Esophagus muscularis mucosa (tissue), 4 donors: ENCODE measurements at places on chromosomes 16 and 17.

DNA sequence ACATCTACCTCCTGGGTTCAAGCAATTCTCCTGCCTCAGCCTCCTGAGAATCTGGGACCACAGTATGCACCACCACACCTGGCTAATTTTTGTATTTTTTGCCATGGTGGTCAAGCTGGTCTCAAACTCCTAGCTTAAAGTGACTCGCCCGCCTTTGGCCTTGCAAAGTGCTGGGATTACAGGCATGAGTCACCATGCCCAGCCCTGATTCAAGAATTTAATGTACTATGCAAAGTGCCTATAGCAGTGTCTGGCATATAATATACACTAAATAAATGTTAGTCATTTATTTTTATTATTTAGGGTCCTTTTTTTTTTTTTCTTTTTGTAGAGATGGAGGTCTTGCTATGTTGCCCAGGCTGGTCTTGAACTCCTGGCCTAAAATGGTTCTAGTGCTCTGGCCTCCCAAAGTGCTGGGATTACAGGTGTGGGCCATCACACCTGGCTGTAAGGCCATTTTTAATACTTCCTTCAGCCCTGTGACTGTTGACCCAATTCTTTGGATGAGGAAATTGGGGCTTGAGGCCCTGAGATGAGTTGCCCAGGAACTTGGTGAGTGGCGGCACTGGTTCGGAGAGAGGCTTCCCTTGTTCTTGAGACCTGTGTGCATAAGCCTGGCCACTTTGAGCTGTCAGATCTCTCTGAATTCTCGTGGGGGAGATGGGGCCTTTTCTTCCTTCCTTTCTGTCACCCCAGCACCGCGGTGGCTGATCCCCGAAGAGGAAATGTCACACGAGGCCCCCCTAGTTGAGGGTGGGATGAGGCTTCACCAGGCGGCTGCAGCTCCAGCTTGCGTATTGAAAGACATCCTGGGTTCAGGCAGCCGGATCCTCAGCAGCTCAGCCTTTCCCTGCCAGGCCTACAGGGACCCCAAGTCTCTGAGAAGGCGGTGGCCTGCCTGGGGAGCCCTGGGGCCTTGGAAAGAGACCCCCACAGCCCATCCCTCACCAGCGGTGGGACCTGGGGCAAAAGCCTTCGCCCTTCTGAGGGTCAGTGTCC lies 38.7 kb downstream of the LAT start:
- no peak for DNase-seq

- DNase-seq: no peak
Observed at GRCh38 chr17:49882434-49882833, 34.6 kb upstream of the TAC4 start.

GRCh38 chr16:83336603-83337002 lies 471.2 kb upstream of the HSBP1 start:
- DNase-seq: no peak

DNA sequence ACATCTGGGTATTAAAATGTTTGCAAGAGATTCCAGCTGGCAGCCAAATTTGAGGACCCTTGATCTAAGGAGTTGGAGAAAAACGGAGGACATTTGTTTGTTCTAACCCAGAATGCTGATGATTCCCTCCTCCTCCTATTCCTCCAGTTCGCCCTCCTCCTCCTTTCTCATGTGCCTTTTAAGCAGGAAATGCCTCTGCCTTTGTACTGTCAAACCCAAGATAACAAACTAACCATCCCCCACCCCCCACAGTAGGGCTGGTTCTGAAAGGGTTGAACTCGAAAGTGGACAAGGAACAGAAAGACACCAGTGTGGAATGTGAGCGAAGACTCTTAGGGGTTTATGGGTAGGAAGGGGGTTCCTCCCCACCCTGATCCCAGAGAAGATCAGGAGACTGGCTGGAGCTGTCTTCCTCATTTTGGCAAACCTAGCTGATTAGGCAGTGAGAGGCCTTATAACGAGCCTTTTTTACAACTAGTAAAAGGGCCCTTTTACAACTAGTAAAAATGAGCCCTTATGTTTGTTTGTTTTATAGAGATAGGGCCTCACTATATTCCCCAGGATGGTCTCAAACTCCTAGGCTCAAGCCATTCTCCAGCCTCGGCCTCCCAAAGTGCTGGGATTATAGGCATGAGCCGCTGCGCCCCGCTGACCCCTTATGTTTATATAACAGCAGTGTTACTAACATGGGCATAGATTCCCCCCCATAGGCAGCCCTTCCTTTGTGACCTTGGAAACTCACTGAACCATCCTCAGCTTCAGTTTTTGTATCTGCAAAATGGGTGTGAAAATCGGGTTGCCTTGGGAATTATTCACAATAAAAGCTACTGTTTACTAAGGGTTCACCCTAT lies 975 bp downstream of the CHD9 start:
- no peak for DNase-seq

GRCh38 chr16:22098405-22099255 lies 6.3 kb downstream of the VWA3A start:
- DNase-seq: no peak

GRCh38 chr17:66951605-66951953 lies 12.9 kb upstream of the CACNG4 start:
- DNase-seq: no peak

DNA sequence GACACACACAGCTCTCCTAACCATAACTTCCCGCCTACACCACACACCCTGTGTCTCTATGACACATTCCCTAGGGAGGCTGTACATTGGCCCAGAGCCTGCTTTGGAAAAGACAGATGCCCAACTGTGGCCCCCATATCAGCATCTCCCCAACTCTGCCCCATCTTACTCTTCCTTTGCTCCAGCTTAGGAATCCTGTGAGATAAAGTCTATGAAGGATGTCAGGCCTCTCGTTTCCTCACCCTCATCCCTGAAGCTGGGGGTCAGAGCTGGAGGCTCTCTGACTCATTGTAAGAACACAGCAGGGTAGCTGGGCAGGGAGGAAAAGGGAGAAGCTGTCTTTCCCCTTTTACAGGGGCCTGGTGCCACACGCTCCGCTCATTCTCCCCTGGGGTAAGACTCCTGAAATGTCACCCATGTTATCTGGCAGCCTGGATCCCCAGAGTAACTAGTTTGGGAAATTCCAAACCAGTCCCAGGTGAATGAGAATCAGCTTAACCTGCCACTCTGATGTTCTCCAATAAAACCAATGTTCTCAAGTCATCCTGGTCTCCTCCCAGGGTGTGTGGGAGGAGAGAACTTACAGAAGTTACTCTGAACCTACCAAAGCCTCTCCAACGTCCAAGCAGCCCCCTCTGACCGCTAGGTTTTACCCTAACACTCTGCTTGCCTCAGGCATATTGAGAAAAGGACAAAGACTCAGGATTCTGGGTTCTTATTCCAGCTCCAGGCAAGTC lies 2.8 kb downstream of the RAPGEFL1 start:
- DNase-seq: no peak

GRCh38 chr16:67666032-67666551 lies 458 bp downstream of the ENKD1 start:
- DNase-seq: no peak

- DNase-seq: no peak
Observed at GRCh38 chr17:49587366-49588073, 11.8 kb downstream of the NXPH3 start.

DNA sequence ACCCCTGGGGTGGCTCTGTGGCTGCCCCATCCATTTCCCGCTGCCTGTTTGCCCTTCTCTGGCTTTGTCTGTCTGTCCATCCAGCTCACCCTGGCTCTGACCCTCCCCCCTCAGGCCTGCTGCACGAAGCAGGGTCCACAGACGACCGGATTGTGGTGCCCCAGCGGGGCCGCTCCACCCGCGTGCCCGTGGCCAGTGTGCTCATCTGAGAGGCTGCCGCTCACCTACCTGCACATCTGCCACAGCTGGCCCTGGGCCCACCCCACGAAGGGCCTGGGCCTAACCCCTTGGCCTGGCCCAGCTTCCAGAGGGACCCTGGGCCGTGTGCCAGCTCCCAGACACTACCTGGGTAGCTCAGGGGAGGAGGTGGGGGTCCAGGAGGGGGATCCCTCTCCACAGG lies 761 bp upstream of the LAT start:
- no peak for DNase-seq

- DNase-seq: no peak
Observed at GRCh38 chr16:87713451-87714229, 52.1 kb downstream of the KLHDC4 start.

DNA sequence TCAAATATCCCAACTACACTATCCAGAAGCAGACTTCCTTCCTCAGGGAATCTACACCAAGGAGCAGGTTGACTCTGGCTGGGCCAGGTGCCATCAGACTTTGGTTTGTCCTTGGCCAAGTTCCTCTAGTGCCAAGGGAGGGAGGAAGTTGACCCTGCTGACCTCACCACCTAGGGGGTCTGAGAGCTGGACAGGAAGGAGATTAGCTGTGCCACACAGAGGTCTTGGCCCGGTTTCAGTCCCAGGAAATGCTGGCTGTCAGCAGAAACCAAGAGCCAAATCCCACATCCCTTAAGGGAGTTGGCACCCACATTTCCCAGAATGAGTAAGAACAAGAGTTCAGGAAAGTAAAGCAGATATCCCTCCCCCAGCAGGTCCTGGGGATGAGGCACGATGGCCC lies 178.2 kb downstream of the SALL1 start:
- DNase-seq: no peak

DNA sequence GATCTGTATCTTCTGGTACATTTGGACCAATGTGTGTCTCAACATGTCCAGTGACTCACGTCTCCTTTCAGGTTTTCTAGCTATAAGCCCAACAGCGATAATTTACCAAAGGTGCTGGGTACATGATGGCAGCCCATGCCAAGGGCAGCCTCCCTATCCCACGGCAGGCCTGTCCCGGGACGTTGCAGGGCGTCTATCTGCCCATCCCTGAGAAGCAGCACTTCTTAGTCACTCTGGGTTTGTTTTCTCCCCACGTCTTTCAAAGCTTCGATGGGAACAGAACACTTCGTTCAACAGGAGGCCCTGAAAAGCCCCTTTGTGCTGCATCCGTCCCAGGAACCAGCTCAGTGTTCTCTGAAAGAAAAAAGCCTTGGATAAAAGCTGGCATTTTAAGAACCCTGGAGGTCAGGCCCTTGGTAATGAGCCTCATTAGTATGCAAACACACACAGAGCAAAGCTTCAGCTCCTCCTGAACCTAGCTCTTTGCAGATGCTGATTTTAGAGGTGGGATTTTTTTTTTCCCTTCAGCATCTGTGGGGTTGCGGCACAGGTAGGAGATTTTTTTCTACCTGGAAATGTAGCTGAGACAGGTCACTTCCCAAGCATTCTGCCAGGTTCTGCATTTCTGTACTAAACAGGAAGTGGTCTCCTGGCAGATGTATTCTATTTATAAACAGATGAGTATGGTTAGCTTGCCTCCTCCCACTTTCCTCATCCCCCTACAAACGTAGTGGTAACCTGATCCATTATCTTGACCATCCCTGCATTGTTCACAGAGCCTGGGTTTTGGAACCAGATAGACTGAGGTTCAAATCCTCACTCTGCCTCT lies 17.5 kb upstream of the MT4 start:
- DNase-seq: no peak

DNA sequence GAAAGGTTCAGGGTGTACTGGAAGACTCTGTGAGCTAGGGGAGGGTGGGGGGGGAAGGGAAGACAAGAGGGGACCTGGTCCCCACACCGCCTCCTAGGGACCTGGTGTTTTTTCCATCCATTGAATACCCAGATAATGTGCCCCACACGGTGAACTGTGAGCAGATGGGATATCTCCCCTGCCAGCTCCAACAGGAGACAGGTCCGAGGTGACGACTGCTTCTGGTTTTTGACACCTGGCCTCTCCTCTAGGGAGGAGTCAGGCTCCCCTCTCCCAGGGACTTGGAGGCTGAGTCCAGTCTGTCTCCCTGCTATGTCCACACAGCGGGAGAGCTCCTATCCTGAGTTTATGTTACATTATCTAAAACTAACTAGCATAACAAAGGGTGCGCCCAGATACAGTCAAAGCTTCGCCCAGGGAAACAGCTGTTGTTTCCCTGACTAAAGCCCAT lies 1.8 kb downstream of the MARVELD3 start:
- DNase-seq: no peak
